DMS79 treated with DMSO at 0.1 percent for 48 hours (cell line): ENCODE measurements at places on chromosomes 6 and 20.

- no peak for DNase-seq
Observed at GRCh38 chr20:13355411-13355810, 134.3 kb downstream of the ISM1 start.

DNA sequence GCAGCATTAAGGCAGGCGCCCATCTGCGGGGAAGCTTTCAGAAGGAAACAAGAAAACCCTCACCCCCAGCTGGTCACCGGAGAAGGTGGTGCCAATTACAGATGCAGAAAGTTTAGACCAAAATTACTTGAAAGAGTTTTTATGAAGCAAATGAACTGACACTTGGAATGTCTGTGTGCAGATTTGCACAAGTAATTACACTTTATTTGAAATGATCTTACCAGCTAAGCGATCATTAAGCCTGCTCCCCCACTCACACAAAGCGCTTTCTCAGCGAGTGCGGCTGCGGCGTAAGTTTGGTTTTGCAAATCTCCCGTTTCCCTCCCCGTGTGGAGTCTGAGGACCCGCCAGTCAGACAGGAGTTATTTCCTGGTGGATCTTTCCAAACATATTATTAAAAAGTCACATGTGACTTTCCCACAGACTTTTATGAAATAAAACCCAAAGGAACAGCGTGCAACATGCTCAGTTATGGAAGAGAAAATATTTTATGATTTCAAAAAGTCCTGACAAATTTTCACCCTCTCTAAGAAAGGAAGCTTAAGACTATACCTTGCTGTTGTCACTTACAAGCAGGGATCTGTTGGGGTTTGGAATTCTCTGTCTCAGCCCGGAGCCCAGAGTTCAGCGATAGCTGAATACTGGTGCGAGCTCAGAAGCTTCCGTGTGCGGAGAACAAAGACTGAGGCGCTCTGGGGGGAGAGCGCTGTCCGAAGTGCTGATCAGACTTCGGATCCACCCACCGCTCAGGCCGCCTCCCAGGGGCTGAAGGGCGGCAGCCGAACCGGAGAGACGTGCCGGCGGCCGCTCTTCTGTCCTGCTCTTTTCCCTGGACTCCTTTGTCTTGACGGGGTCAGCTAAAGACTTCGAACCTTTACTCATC is 2.7 kb upstream of the MYT1 start:
- DNase-seq = peak; percentile 51

- no peak for DNase-seq
Observed at GRCh38 chr6:107123501-107123900, 8.2 kb upstream of the BEND3 start.

- no peak for DNase-seq
Observed at GRCh38 chr6:131013495-131013894, 49.5 kb downstream of the EPB41L2 start.

DNA sequence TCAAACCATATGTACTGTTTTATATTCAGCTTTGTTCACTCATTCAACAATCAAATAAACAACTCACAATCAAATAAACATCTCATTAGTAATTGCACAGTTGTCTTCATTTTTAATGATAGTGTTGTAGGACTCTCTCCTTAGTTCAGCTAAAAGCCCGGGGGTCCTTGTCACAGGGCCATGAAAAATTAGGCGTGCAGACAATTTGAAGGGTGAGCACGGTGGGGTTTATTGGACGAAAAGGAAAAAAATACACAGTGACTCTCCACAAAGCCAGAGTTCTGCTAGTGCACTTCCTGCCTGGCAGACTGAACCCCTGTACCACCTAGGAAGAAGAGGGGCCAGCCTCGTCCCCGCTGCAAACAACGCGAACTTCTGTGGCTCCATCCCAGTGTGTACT is 257.6 kb upstream of the FLRT3 start:
- no peak for DNase-seq

DNA sequence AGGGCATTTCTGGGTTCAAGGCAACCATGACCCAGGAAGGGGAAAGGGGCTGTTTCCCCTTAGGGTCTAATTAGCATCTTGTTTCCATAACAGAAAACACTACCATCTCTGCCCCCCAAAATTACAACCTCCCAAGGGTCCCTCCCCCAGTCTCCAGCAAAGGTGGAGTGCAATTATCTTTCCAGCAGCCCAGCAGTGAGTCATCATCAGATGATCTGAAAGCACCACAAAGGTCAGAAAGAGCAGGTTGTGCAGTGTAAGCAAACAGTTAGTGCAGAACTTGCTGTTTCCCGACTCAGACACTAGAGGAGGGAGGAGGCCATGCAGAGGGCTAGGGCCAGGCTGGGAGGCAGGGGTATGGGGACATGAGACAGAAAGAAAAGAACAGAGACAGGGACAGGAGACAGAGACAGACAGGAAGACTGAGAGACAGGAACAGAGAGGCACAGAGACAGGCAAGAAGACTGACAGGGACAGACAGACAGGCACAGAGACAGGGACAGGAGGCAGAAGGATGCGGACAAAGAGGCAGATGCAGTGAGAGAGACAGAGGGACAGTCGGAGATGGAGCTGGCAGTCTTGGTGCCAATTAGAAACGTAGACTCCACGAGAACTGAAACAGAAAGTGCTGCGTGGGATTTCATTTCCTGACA is 62.5 kb downstream of the PYGB start:
- DNase-seq = peak; percentile 42

DNA sequence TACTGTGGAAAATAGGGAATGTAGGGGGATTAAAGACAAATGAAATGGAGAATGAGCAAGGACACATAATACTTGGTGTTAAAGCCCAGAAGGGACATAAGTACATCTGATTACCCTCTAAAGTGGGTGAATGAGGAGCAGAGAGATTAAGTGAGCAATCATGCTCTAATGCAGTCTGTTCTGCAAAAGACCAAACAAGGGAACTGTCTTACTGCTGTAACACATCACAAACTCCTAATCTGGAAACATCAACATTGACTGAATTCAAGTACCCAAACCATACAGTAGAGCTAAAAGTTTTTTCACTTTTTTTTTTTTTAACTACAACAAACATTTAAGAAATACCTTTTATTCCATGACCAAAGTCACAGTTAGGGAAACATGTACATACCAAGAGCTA is 19.3 kb upstream of the SLC17A4 start:
- DNase-seq = no peak

DNA sequence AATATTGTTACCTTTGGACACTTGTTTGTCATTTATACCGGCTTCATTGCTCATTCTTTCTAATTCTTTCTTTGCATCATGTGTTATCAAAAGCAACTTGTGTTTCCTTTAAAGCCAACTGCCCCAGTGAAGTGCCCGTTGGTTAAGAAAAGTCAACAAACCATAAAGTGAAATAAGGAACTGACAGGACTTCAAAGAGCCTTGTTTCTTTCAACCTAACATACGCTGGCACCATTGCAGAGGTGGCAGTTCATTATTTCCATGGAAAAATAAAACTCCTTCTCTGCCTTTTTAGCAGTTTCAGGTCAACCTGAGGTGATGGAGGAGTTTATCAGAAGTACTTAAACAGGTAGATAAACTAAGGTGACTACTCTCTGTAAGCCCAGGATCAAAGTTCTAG is 28.8 kb downstream of the FERMT1 start:
- DNase-seq = no peak

DNA sequence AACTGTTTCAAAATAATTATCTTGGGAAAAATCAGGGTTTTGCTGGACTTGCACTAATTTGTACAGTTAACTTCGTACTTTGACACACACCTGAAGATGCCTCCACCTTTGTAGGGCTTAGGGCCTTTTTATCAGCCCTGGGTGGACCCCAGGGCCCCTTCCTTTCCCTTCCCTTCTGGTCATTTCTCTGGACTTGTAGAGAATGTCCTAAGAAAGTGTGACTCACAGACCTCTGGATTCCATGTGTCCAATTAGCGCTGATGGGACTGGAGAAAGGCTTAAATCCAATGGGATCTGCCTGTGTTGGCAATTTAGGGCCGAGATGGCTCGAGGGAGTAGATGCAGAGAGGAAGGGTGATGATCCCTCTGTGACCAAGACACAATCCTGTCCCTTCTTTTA is 9.3 kb downstream of the TRIM15 start:
- no peak for DNase-seq

DNA sequence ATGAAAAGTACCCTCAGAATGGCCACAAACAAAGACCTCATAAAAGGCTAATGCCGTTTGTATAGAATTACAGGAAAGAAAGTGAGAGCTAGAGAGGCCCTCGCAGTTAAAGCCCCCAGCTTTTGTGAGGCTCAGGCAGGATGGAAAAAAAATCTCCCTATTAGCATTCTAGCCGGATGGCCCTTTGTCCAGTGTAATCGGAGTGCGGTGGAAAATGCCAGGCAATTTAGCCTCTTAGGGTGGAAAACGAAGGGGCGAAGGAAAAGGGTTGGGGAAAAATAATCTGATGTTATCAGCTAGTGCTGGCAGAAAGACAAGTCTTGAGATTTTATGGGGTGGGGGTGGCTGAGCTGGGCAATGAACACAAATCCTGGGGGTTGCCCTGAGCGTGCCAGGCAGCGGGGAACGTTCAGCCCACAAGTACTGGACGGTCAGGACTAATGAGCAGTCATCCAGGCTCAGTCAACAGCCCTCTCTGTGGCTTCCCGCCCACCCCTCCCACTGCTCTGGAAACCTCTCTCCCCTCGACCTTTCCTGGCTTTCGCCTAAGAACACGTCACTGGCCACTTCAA is 92.4 kb downstream of the PSMG4 start:
- peak; percentile 40 for DNase-seq

DNA sequence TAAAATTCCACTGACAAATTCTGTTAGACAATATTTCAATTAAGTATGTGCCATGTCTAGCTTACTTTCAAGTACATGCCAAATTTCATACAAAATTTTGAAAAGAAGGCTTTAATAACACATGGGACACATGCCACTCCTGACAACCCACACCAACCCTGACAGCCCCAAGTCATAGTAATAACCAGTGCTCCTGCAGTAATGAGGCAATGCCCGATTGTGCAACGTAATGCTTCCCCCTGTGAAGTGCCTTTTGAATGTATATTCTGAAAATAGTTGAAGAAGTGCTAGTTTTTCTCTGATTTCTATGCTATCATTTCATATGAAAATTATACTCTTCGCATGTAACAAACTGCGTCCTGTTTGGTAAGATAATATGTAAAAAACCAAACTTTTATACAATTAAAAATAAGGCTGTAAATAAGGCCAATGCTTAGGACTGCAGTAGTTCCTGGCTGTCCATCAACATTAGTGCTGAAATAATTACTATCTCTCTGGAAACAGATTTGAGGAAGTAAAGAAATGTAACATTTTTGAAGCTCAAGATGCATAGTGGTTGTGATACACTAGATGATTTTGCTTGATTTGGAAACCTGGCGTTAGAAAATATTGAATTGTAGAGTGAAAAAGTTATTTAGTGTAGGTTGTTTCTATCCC is 125.8 kb upstream of the BCLAF1 start:
- no peak for DNase-seq

GRCh38 chr6:159012201-159012600 is 12.2 kb upstream of the RSPH3 start:
- DNase-seq = no peak

- no peak for DNase-seq
Observed at GRCh38 chr20:7850775-7851490, 89.3 kb downstream of the HAO1 start.

- no peak for DNase-seq
Observed at GRCh38 chr6:24692848-24693592, 25.9 kb downstream of the C6orf62 start.

- no peak for DNase-seq
Observed at GRCh38 chr20:1038205-1038604, 36.1 kb upstream of the RSPO4 start.

- no peak for DNase-seq
Observed at GRCh38 chr6:79241228-79241627, 6.7 kb upstream of the HMGN3 start.

DNA sequence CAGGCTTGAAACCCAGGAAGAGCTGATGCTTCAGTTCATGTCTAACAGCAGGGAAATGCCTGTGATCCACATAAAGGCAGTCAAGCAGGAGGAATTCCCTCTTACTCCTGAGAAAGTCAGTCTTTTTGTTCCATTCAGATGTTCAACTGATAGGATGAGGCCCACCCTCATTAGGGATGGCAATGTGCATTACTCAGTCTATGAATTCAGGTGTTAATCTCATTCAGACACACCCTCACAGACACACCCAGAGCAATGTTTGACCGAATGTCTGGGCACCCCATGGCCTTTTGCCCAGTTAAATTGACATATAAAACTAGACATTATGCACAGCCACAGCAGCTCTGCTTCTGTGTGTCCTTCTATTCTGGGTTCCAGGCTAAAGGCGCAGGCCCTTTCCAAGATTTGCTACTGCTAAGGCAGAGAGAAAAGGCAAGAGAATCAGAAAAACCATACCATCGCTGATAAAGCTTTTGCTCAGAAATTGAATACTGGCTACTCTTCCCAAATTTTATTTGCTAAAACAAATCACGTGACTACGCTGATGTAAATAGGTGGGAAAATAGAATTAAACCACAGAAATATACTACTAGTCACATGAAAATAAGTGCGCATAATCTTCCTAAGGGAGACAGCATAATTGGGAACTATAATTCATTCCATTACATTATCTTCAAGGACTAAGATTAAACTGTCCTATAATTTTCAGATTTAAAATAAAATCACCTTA is 625.0 kb upstream of the MAN1A1 start:
- DNase-seq = no peak

DNA sequence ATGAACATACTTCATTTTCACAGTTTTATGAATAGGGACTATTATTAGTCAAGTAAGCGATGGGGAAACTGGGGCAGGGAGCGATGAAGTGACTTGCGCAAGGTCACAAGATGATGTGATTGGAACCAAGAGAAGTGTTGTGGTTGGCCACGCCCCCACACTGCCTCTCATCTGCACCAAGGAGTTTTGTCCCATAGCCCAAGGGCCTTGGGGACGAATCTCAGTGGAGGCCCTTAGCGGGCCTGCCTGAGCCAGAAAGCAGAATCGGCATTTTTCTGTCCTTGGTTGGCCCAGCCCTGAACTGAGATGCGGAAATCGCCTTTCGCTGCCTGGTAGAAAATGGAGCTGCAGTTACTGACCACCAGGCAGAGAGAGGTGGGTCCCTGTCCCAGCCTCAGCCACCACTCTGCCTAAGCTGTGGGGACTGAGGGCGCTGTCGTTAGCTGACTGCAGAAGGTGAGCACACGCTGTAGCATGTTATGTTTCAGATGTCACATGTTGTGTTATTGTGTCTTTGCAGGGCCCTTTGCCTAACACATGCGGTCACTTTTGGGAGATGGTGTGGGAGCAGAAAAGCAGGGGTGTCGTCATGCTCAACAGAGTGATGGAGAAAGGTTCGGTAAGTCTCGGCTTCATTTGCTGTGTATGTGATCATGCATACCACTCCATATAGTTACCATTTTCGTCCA is 57.8 kb downstream of the PTPN1 start:
- DNase-seq = no peak

GRCh38 chr6:147119310-147119709 is 84.9 kb upstream of the STXBP5 start:
- DNase-seq = no peak

- no peak for DNase-seq
Observed at GRCh38 chr6:44571510-44571909, 184.0 kb downstream of the CDC5L start.

DNA sequence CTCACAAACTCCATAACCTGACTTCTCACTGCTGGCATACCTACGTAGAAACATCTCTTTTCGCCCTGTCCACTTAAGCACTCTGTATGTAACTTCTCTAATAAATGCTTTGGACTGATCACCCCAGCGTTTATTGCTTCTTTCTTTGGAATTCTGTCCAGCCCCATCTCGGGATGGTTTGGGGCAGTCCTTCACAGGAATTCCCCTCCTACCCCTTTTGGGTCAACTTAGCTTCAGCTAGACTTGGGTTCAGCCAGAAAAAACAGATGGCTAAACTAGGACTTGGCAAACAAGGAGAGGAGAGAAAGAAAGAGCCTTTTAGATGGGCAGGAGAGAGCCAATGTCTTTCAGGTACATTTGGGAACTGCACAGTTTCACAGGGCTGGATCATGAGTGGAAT is 3.9 kb upstream of the LTV1 start:
- DNase-seq = no peak
